Caki2 (cell line): ENCODE measurements at places on chromosomes 7 and 10. TPM values are rescaled to one million over a fixed set of nuclear protein-coding genes. Genes with fewer than 3 reads are reported as not detected.

GRCh38 chr10:75972491-75973276 lies 541.3 kb downstream of the LRMDA start:
- DNase-seq: no peak

GRCh38 chr10:114992189-114992775 lies 54.3 kb downstream of the TRUB1 start:
- no peak for DNase-seq

- peak; percentile 57 for DNase-seq
Observed at GRCh38 chr10:15363031-15363430, 8.1 kb downstream of the FAM171A1 start.

DNA sequence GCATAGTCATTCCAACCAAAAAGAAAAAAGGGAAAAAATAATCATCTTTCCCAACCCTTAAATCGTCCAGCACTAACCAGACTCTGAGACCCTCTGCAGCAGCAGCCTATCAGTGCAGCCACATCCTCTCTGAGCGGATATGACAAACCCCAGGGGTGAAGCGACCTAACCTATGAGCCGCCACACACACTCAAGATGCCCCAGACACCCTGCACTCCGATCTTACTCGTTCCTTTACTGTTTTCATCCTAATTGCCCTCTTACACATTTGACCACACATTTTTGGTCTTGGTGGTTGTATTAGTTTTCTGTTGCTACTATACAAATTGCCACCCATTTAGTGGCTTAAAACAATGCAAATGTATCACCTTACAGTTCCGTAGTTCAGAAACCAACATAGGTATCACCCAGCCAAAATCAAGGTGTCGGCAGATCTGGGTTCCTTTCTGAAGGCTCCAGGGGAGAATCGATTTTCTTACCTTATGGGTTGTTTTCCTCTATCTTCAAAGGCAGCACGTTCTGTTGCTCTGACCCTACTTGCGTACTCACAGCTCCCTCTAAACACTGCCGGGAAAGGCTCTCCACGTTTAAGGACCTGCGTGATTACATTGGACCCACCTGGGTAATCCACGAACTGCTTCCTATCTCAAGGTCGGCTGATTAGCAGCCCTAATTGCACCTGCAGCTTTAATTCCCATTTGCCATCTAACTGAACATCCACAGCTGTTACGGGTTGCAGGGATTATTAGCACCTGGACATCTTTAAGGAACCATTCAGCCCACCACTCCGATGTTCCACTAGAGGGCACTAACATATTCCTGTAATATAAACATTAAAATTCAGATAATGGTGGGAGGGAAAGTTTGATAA lies 37.3 kb upstream of the PRSS1 start:
- peak; percentile 11 for DNase-seq

DNA sequence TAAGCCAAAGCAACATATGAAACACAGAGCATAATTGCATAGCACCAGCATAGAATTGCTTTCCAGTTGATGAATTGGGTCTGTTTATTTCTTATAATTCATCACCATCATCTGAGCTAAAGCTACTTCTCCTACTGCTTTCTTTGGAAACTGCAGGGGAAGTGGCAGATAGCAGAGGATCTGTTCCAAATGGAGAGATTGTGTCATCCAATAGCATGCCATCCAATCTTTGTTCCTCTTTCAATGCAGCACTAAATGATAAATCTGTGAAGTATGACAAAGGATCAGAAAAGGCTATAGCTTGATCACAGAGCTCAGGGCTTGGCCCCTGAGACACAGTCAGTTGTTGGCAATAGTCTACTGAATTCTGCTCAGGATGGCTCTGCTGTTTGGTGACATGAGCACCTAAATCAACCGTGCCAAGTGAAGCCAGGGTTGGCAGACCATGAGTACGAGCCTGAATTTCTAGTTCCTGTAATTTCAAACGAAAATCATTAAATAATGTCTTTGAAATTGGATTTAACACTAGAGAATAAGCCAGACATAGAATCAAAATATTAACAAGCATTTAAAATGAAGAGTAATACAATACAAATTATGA lies 90.0 kb downstream of the TFEC start:
- no peak for DNase-seq

- DNase-seq: no peak
Observed at GRCh38 chr7:130369831-130370550, 10.3 kb upstream of the CPA1 start.

DNA sequence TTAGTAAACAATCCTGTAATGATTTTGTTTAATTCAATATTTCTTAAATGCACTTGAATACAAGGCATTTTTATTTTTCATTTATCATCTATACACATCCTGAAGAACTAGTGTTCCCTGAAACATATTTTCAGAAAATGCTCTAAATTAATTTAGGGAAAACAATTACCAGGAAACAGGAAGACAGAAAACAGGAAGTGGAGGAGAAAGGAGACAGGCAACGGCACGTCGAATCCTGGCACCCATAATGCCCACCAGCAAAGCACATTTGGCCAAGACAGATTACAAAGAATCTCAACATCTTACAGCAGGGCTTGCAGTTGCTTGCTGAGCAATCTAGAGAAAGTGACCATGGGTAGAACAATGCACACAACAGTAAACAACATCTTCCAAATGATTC lies 571.1 kb downstream of the GRID1 start:
- no peak for DNase-seq

GRCh38 chr10:132102717-132103110 lies 37.0 kb downstream of the JAKMIP3 start:
- no peak for DNase-seq

- DNase-seq: no peak
Observed at GRCh38 chr10:98224509-98224908, 43.5 kb downstream of the LOXL4 start.

- DNase-seq: no peak
Observed at GRCh38 chr7:150744041-150744656, 6.9 kb downstream of the GIMAP5 start.

DNA sequence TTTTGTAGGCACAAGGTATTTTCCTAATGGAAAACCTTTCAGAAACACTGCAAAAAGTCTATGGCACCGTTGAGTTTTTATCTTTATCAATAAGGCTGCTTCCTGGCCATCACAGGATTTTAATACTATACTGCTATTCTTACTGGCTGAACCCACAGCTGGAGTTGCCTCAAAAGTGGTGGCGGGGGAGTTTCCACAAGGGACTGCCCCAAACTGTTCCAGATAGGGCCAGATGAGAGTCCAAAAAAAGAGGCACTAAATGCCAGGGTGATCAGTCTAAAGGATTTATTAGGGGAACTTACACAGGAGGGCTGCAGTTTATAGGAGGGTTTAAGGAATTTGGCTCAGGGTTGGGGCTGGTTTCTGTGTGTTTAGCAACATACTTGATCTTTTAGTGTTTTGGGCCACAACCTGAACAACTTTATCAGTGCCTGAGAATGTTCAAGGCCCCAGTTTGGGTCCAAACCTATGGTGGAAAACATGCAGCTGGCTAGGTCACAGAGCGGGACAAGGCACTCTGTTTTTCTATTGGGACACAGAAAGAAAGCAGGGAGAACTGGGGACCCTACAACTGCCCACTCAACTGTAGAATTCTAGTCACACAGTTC lies 41.4 kb downstream of the STAM start:
- no peak for DNase-seq

GRCh38 chr7:157785486-157786186 lies 448.8 kb downstream of the DNAJB6 start:
- no peak for DNase-seq

DNA sequence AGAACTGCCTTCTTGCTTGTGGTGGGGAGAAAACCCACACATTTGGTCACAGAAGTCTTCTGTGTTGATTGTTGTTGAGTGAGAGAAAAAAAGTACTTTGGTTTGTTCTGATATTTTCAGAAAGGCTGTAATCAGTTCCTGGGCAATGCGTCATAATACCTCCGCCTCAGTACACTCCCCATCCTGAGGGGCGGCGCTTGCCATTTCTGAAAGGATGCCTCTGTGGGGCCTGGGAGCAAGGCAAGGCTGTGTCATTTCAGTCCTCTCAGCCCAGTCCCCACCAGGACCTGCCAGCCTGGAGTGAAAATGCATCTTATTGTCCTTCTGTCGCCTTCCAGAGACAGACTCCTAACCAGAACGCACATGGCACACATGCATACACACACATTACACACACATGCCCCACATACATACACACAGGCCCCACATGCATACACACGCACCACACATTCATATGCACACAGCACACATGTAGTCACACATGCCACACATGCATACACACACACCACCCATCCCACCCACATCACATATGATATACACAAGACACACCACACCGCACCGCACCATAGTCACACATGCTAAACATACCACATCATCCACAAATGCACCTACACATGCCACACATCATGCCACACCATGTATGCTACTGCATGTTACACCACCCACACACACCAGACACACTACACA lies 90.0 kb downstream of the CXCL12 start:
- no peak for DNase-seq

- DNase-seq: no peak
Observed at GRCh38 chr10:21141946-21142492, 244.9 kb upstream of the NEBL start.

- no peak for DNase-seq
Observed at GRCh38 chr10:123101872-123102271, 33.9 kb upstream of the HMX3 start.

DNA sequence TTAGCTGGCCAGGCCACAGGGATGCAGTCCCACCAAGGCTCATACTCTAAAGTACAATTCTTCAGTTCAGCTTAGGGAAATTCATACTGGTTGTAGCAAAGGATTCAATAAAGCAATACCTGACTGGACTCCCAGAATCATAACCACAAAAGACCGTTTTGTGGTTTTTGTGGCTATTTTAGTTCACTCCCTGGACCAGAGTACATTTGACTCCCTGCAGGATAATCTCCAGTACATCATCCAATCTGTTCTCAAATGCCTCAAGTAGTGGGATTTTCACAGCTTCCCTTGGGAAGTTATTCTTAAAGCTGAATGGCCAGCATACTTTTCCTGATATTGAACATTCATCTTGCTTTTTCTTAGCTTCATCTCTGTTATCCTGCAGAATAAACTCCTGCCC lies 29.3 kb upstream of the YAE1 start:
- DNase-seq: no peak

- no peak for DNase-seq
Observed at GRCh38 chr10:117900280-117900679, 146.5 kb downstream of the RAB11FIP2 start.

DNA sequence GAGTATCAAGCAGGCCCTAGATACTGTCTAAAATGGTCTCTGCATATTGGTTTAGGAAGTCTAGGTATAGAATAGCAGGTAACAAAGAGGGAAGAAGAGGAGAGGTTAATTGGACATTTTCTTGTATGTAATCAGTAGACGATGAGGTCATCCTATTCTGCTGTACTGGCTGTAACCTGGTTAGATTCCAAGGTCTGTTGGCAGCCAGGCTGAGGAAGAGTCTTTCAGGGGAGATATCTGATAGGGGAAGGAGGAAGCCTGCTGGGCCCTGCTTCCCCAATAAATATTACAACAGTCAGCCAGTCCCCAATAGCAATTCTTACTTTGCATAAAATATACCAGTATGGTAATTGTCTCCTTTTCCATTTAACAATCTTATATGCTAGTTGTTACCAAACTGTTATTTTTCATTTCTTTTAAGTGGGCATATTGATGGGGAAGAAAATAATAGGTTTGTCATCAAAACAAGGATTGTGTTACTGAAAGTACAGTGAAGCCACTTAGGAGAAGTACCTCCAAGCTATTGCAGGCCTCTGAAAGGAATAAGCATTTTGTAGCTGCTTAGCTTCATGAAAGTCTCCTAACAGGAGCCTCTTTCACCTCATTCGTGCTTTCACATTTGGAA lies 186.4 kb downstream of the LRRC4 start:
- no peak for DNase-seq

DNA sequence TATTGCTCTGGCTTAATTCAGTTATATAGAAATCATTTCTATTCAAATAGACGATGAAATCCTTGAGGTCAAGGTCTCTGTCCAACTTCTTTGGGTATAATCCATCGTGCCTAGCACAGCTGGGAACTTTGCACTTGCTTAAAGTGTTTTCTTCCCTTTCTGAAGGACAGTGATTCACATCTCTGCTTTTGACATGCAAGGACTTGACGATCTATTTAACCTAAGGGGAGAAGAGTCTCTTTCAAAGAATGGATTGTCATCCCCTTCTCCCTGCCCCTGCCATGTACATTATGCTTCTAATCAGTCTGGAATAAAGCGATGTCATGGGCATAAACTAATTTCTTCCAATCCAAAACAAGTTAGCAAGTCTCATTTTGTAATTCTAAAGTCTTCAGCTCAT lies 488.6 kb downstream of the KCNMA1 start:
- no peak for DNase-seq

DNA sequence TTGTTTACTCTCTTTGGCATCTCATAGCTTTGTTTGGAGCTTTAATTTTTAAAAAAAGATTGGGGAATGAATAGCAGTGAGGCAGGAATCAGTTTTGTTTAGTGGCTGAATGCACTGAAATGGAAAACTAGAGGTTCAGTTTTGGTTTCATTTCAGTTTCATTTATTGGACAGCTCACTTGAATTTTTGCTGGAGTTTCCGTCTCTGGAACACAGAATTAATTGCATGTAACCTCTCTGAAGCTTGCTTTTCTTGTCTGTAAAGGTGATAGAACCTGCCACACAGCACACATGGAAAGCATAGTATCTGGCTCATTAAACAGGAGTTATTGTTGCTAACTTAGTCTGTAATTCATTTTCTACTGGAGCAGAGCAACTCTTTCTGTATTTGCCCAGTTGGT lies 7.1 kb downstream of the GRM8 start:
- DNase-seq: no peak

DNA sequence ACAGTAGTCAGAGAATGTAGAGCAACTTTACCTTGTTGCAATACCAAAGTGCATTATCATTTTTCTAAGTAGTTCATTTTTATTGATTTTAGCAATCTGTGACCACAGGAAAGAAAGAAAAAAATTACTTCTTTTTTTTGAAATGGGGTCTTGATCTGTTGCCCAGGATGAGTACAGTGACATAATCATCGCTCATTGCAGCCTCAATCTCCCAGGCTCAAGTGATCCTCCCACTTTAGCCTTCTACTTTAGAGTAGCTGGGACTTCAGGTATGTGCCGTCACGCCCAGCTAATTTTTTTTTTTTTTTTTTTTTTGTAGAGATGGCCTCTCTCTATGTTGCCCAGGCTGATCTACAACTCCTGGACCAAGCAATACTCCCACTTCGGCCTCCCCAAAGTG lies 11.4 kb upstream of the OAT start:
- no peak for DNase-seq

GRCh38 chr10:3460420-3461128 lies 288.0 kb upstream of the PITRM1 start:
- no peak for DNase-seq

Gene TMEM225B
- not detected in 2 replicates for total RNA-seq

Gene SYT15
- not detected in 2 replicates for total RNA-seq

Gene COPG2
- total RNA-seq: 18.2 and 21.6 TPM in 2 replicates

Gene ZWINT
- total RNA-seq: 86.4 and 123 TPM in 2 replicates

Gene GNAT3
- total RNA-seq: not detected in 2 replicates

Gene SAP25
- not detected in 2 replicates for total RNA-seq

Gene SSC4D
- total RNA-seq: 1.1 and 11.0 TPM in 2 replicates

Gene DYNC1I1
- 0.03 TPM in 1 of 2 replicates, not detected in the other for total RNA-seq

Gene CCDC172
- not detected in 2 replicates for total RNA-seq

Gene AGMO
- total RNA-seq: 0.84 and 1.3 TPM in 2 replicates

Gene ZNF398
- 2.4 and 2.9 TPM in 2 replicates for total RNA-seq

Gene GRM3
- total RNA-seq: not detected in 2 replicates
